MG63 (cell line): ENCODE measurements at places on chromosomes 3 and 15. TPM values are rescaled to one million over a fixed set of nuclear protein-coding genes. Genes with fewer than 3 reads are reported as not detected.
A peak's percentile ranks its signal among the peaks of the same experiment; 100 is the strongest.

The DTWD1 gene
- total RNA-seq: 29.3 and 36.2 TPM in 2 replicates

The SH3GL3 gene
- 0.15 and 2.4 TPM in 2 replicates for total RNA-seq

The HIGD2B gene
- not detected in 2 replicates for total RNA-seq

The GXYLT2 gene
- 0.81 and 0.89 TPM in 2 replicates for total RNA-seq

The MYO5C gene
- total RNA-seq: not detected in 2 replicates

The SIN3A gene
- 18.0 and 21.4 TPM in 2 replicates for total RNA-seq

The MAPKAPK3 gene
- total RNA-seq: 23.7 and 33.4 TPM in 2 replicates

DNA sequence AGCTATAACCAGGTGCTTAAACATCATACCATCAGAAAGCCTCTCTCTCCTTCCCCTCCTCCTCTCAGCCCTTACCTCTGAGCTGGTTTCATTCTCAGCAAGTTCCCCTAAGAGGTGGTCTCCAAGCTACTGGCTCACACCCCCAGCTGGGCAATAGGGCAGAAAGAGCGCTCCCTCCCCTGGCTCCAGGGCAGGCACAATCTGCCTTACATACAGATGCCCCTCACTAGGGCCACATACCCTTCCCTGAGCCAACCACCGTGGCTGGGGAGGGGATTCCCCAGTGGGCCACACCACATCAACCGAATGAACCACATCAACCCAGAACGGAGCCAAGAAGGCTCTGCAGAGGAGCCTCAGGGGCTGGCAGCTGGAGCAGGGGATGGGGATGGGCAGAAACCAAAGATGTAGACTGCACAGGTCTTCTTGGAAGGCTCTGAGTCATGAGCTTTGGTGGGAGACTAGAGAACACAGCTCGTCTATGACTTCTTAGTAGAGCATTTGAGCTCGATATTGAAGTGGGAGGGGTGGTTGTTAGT lies 4.6 kb upstream of the FBLN2 start:
- DNase-seq: peak; percentile 92

- DNase-seq: no peak
These were observed 6.5 kb downstream of the DAG1 start for GRCh38 chr3:49476563-49476962.

DNA sequence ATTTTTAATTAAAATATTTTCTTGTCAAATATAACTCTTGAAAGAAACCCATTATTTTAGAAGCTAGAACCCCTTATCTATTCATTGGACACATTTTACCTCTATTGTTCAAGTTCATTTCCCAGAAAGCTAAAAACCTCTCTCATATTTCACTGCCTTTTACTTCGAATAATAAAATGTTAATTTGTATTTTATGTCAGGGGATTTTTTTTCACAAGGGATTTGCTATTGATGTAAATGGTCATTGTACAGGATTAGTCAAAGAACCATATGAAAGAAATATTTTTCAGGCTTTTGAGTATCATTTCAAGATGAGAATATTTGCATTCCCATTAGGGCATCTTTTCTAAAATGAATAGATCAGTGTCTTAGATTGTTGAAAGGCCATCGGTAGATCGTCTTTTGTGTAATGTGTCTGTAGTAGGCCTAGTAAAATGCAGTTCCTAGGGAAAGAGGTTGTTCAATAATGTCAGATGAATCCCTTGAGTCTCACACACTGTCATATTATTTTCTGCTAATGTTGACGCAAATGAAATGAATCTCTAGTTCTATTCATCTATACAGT lies 114.5 kb downstream of the ROBO1 start:
- no peak for DNase-seq

- DNase-seq: peak; percentile 88
These were observed 75.9 kb downstream of the VGLL4 start for GRCh38 chr3:11567516-11568467.

- no peak for DNase-seq
These were observed 197.3 kb upstream of the IL12A start for GRCh38 chr3:159791336-159791735.

- DNase-seq: peak; percentile 52
These were observed 183.3 kb downstream of the NR1D2 start for GRCh38 chr3:24128199-24129005.

GRCh38 chr3:81550415-81550814 lies 211.0 kb downstream of the GBE1 start:
- peak; percentile 64 for DNase-seq

DNA sequence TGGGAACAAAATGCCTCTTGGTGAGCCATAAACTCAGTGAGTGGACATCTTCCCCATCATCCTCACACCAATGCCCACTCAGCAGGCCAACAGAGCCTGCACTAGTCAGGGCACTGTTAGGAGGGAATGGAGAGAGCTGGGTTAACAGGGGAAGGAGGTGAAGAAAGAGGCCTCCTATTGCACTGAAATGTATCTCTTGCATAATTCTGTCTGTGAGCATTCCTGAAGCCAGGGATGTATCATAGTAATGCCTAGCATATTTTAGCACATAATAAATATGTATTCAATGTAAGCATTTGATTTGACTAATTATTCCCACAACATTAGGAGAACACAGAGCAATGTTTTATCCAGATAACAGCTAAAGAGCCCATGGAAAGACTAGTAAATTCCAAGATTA lies 81.2 kb downstream of the ANO10 start:
- DNase-seq: no peak

GRCh38 chr15:78263351-78263781 lies 996 bp upstream of the DNAJA4 start:
- no peak for DNase-seq

DNA sequence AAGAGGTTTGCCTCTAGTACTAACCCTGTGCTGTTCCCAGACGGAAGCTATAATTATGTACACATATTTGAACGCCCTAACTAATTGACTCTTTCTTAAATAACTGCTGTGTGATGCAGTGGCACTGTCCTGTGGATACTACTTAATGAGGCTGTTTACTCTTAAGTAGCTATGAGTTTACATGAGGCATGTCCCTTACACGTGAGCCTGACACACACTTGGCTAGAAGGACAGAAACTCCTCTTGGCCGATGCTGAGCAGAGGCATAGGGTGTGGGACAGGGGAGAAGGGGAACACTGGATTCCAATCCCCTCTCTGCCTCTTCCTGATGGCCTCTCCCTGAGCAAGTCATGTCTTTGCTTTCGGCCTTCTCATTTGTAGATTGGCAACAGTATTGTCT lies 21.9 kb downstream of the EHD4 start:
- DNase-seq: peak; percentile 45

DNA sequence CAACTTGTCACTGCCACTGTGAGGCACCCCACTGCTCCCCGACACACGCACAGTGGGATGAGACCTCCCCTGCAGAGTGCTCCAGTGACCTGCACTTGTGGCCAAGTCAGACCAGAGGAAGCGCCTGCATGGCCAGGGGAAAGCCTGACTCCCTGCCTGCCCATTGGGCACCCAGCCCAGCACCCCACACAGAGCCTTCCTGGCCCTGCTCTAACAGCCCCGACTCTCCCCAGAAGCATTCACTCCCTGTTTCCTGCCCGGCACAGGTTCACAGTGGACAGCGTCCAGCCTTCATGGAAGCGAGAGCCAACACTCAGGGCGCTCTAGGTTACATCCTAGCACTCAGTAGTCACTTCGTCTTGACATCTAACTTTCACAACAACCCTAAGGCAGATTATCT lies 27.8 kb downstream of the RBPMS2 start:
- no peak for DNase-seq

GRCh38 chr3:52094571-52095485 lies 38.5 kb upstream of the DUSP7 start:
- no peak for DNase-seq
